ENCODE measurements at places on chromosomes 3 and 15.

GRCh38 chr3:73699327-73699726 lies 74.6 kb upstream of the PDZRN3 start:
- DNase-seq: no peak

- no peak for DNase-seq
Measured at GRCh38 chr15:79082363-79083070, 8.1 kb downstream of the RASGRF1 start.

GRCh38 chr15:100255644-100256043 lies 86.1 kb downstream of the ADAMTS17 start:
- no peak for DNase-seq

DNA sequence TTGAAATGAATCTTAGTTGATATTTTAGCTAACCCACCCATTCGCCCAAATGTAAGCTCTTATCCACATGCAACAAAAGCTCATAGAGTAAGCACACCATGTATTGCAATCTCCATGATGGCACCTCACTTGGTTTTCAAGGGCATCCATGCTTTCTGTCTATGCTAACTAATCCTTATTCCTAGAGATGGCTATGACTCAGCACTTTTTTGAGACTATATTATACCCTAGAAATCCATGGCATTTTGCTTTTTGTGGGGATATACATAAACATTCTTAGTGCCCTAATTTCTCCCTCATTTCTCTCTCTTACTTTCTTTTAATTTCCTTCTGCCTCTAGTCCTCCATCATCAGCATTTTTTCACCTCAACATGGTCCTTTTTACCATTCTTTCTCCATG lies 168.5 kb upstream of the STT3B start:
- no peak for DNase-seq

- DNase-seq: no peak
Measured at GRCh38 chr15:94858920-94859319, 627.6 kb downstream of the MCTP2 start.

DNA sequence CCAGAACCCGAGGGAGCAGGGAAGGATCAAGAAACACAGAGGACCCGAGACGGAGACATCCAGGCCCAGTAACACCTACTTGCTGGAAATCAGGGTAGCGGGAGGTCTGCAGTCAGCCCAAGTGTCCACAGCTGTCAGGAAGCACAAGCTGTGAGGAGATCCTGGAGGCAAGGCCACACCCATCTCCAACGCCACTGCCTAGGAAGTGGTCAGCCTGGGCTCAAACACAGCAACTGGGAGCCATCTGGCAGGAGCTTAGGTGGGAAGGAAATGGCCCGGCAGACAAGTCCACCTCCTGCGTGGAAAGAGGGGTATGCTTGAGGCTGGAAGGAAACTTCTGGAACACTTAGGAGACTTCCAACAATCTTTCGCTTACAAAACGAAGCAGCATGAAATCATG lies 407.1 kb downstream of the VPS13C start:
- no peak for DNase-seq

GRCh38 chr15:27408428-27408827 lies 437.4 kb downstream of the GABRG3 start:
- DNase-seq: no peak

DNA sequence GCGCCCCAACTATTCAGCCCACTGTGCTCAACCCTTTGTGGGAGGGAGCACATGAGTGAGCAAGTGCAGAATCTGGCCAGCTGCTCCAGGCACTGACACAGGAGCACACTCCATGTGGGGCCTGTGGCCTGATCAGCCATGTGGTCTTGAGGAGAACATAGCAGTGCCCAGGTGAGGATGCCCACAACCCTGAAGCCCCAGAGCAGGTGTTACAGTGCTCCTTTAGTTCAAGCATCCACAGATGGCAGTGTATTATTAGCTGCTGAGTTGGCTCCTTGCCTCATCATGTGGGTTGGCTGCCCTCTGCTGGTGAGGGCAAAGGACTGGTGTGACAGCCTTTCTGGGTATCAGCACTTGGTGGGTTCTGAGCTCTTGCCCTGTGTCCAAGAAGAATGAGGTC lies 1588.2 kb downstream of the SI start:
- DNase-seq: no peak

GRCh38 chr3:152656214-152656971 lies 178.5 kb upstream of the P2RY1 start:
- DNase-seq: no peak

DNA sequence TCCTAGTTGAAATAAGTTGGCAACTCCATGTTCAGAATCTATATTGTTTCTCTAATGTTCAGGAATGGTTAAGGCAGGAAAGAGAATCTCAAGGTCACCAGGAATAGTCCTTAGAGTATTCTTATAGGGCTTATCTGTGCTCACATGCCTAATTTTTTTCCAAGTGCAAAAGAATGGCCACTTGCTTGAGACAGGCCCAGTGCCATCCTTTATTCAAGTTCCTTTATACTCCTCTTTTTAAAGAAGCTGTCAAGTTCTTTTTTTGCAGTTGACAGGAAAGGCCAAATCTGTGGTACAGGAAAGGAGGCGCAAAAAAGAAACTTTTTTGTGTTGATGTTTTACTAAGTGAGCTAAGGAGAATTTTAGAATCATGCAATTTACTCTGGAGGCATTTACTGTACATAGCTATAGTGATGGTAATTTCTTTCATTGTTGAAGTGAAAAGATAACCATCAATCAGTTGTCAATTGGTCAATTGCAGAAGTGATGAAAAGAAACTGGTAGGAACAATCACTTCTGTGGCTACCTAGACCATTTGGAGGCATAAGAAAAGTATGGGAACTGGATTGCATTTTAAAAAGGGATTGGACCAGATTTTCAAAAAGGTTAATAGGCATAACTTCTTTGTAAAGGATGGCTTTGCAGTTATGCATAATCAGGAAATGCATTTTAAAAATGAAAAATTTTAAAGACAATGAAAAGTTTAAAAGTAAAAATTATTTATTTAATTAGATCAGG lies 102.5 kb upstream of the SOX2 start:
- no peak for DNase-seq

DNA sequence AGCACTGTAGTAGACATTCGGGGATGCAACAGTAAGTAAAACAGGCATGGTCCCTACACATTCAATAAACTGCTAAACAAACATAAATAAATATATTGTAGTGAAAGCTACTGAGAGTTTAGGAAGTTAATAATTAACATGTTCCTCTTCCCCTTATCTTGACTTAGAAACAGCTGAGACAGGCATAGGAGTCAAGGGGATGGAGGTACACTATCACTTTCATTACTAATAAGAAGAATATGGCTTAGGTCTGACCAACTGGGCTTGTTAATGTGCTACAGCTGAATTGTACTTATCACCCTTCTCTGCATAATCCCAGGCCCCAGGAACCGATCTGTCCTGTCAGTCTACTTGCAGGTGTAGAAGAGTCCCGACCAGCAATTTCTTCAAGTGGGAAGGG lies 116.3 kb upstream of the DAZL start:
- DNase-seq: no peak

GRCh38 chr3:193049935-193050334 lies 132.3 kb upstream of the MB21D2 start:
- DNase-seq: no peak

- no peak for DNase-seq
Measured at GRCh38 chr3:11637901-11638458, 5.7 kb downstream of the VGLL4 start.

DNA sequence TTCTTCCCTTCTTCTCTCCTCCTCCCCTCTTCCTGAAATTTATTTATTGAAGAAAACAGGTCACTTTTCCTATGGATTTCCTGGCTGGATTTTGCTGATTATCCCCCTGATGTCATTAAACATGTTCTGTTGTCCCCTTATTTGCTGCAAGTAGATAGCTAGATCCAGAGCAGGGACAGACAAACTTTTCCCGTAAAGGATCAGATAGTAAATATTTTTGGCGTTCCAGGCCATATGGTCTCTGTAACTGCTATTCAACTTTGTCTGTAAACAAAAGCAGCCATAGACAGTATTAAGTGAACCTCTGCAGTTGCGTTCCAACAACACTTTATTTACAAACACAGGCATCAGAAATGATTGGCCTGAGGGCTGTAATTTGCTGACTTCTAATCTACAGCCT lies 241.3 kb downstream of the NEK10 start:
- no peak for DNase-seq

DNA sequence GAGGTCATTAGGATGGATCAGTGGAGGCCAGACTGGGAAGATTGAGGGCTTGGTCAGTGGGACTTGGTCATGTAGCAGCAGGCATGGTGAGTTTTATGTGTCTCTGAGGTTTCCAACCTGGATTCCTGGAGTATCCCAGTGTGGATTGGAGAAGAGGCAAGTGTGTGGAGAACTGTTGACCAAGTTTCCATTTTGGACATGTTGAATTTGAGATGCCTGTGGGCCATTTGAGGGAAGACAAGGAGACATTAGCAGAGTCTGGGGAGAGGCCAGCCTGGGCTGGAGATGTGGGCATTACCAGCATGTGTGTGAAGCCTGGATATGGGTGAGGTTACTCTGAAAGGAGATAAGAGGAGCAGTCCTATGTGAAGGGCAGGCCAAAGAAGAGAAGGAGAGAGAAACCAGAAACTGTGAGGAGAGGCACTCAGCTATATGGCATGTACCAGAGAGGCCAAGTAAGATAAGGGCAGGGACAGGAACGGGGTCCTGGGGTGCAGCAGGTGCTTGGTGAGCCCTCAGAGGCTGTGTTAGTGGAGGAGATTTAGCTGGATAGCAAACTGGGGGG lies 4.3 kb downstream of the SLC25A38 start:
- DNase-seq: no peak

DNA sequence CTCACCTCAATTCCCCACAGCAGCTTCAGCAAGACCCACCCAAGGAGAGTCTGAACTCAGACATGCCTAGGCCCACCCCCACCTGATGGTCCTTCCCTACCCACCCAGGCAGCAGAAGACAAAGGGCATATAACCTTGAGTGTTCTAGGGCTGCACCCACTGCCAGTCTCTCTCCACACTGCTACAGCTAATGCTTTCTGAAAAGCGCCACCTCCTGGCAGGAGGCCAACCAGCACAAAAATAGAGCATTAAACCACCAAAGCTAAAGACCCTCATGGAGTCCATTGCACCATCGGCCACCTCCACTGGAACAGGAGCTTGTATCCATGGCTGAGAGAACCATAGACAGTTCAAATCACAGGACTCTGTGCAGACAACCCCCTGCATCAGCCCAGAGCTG lies 11.3 kb upstream of the RPL39L start:
- DNase-seq: no peak

GRCh38 chr3:115921711-115922110 lies 298.4 kb downstream of the GAP43 start:
- DNase-seq: no peak

DNA sequence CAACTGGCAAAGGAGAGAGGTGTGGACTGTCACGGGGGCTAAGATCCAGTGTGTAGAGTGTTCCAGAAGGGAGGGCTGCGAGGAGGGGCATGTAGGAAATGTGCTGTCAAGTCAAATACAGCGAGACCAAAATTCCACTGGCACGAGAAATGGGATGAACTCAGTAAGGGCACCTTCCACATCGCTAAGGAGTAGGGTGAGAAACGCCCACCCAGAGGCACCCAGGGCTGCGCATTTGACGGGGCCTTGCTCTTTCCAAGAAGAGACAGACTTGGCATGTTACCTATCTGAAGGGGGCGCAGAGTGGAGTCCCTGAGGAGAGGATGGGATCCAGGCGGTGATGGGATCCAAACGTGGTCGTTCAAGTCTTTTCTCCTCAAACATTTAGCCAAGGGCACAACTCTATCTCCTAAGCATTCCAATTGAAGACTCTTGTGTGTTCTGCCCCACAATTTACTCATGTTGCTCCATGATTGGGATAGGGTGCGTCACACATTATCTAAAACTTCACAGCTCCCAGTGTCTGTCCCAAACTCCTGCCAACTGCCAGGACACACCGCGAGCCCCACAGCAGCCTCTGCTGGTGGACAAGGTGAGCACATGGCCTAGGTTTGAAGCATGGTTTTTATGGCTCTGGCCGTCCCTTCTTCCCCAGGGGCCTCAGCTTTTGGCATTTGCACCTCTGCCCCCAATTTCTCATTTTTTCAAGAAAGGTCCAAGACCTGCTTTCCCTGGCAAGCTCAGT lies 7.6 kb downstream of the SELENOS start:
- no peak for DNase-seq

GRCh38 chr3:187802928-187803259 lies 57.6 kb upstream of the BCL6 start:
- DNase-seq: no peak

DNA sequence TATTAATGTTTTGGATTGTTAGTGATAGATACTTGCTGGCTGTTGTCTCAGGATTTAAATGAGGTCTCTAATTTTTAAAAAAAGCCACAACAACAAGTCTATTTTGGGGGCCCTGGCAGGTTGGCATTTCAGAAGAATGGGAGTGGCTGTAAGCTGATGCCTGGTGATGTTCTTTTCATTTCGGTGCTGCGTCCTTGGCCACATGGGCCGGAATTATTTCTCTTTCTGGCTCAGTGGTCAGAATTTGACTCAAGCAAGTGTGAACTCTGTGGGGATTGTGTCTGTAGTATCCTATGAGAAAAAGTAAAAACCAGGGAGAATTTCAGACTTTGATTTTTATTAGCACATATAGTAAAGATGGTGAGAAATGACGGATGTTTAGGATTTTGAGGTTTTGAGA lies 203.0 kb downstream of the AKAP13 start:
- DNase-seq: no peak

DNA sequence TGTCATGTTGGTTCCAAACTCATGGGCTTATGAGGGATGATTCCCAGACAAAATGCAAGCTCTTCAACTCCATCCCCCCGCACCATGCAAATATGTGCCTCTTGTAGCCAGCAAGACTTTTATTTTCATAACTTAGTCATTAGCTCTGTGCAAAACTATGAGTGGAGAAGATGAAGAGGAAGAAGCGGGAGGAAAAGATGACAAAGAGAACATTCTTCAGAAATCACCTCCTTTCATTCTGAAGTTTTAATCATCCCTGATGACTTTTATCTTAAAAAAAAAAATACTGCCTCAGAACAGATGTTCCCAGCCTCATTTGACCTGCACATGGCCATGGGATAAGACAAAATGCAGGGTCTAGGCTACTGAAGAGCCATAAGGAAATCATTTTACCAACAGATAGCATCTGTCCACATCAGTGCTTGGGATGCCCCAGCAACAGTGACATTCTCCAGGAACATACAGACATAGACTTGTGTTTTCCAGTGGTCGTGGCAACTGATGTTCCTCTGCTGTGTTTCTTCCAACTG lies 145.5 kb downstream of the WNT5A start:
- no peak for DNase-seq

DNA sequence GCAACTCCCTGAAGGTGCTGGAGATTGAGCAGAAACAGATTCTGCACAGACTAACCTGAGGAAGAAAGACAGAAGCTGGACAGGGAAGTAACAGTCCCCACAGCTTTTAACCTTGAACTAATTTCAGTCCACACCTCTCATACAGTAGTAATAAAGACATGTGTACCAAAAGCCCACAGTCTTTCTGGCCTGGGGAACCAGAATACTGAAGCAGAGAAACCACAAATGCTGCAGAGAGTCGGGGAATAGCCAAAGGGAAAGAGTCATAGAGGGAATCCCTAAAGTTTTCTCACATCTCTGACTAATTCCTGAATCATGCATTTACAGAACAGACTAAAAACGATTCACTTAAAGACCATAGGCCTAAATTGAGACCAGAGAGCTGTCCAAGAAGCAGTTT lies 503.4 kb upstream of the NECTIN3 start:
- no peak for DNase-seq

All from DMS79 treated with DMSO at 0.1 percent for 48 hours (cell line).